ENCODE measurements at places on chromosomes 11 and 22.

GRCh38 chr11:65381716-65382032, 772 bp downstream of the SLC25A45 start:
- H3K27ac ChIP-seq = peak overlapping the region; percentile 98
- no peaks in the 10 kb centered on the region for H3K27me3 ChIP-seq
- no peaks in the 10 kb centered on the region for H3K36me3 ChIP-seq

DNA sequence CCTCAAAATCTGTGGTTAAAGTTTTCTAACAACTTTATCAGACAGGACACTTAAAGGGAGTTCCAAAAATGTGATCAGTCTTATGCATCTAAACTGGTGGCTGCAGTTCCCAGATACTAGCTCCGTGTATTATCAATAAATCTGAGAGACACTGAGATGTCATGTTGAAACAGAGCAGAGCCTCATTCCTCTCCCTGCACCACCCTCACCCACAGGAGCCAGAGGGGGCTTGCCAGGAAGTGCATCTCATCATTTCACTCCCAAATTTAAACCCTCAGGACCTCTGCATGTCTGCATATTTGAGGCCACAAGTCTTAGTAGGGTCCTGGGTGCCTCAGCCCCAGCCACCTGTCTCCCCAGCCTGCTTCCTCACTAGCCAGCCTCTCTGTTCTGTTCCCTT, 167.4 kb upstream of the NTM start:
- H3K27me3 ChIP-seq = no peaks in the 10 kb centered on the region
- H3K36me3 ChIP-seq = no peaks in the 10 kb centered on the region
- no peaks in the 10 kb centered on the region for H3K4me1 ChIP-seq
- H3K4me3 ChIP-seq = no peak overlapping the region
- H3K27ac ChIP-seq = no peak overlapping the region
- no peak for DNase-seq

DNA sequence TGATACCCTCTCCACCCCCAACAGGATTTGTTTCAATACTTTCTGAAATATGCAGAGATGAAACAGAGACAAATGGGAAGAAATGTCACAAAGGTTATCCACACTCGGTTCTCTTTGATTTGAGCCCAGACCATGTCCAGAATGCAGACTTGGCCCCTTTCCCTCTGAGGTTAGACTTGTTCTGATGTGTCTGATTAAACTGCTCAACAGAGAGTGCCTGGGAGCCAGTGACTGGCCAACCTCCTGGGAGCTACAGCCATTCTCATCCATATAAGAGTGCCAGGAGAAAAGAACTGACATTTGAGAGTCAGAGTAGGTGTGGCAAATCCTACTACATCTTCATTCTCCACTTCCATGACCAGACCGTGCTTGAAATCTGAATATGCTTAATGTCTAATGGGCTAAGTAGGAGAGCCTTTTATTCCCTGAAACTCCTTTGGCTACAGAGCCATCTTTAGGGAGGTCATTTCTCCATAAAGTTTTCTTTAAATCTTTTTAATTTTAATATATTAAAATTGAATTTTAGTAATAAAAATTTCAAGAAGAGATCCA, 201.4 kb downstream of the BLID start:
- no peaks in the 10 kb centered on the region for H3K27me3 ChIP-seq
- no peak overlapping the region for H3K4me3 ChIP-seq
- DNase-seq = no peak
- no peaks in the 10 kb centered on the region for H3K4me1 ChIP-seq

DNA sequence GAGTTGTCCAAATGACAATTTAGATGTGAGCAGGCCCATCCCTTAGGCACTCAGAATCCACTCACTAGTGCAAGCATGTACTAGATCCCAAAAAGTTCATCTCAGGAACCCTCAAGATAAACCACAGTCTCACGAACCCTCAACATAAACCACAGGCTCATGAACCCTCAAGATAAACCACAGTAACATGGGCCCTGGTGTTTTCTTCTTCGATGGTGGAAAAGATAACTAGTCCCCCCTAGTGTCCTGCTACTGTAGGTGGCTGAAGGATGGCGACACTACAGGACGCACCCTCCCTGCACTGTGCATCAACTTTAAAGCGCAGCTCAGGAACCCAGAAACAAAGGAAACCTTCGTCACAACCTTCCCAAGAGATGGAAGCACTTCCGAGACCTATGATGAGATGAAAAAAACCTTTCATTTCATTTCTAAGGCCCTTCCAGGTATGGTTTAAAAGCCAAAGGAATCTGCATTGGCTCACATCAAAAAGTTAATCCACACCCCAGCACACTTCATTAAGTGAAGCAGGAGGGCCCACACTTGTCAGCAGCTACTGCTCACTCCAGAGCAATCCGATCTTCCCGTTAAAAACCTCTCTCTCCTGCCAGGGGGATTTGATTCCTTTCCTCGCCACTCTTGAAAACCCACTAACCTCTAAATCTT, 2.4 kb downstream of the LARGE1 start:
- peak overlapping the region; percentile 73 for H3K4me3 ChIP-seq
- no peaks in the 10 kb centered on the region for H3K27me3 ChIP-seq
- H3K4me1 ChIP-seq = peaks cover 12% of the 10 kb centered on the region
- H3K36me3 ChIP-seq = no peaks in the 10 kb centered on the region

- no peak for DNase-seq
- H3K27ac ChIP-seq = no peak overlapping the region
- H3K27me3 ChIP-seq = no peaks in the 10 kb centered on the region
- H3K4me1 ChIP-seq = peaks cover 85% of the 10 kb centered on the region
- no peak overlapping the region for H3K4me3 ChIP-seq
These were observed 10.6 kb upstream of the CDC42EP1 start for GRCh38 chr22:37549704-37550059.

GRCh38 chr11:1761110-1761856, 2.4 kb downstream of the CTSD start:
- no peaks in the 10 kb centered on the region for H3K27me3 ChIP-seq
- peak overlapping the region; percentile 99 for H3K4me3 ChIP-seq
- peaks cover 82% of the 10 kb centered on the region for H3K4me1 ChIP-seq

DNA sequence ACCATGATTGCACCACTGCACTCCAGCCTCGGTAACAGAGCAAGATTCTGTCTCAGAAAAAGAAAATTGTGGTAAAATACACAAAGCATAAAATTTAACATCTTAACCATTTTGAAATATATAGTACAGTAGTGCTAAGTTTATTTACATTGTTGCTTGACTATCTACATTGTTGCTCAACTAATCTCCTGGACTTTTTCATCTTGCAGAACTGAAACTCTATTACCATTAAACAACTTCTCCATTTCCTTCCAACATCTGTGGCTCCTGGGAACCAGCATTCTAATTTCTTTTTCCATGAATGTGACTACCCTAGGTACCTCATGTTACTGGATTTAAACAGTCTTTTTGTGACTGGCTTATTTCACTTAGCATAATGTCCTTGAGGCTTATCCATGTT, 13.5 kb upstream of the VWA5A start:
- no peaks in the 10 kb centered on the region for H3K36me3 ChIP-seq
- no peak for DNase-seq
- no peaks in the 10 kb centered on the region for H3K27me3 ChIP-seq
- H3K4me1 ChIP-seq = no peaks in the 10 kb centered on the region
- no peak overlapping the region for H3K27ac ChIP-seq

- no peaks in the 10 kb centered on the region for H3K27me3 ChIP-seq
- no peak for DNase-seq
- H3K4me1 ChIP-seq = no peaks in the 10 kb centered on the region
- no peak overlapping the region for H3K4me3 ChIP-seq
- no peaks in the 10 kb centered on the region for H3K36me3 ChIP-seq
- H3K27ac ChIP-seq = no peak overlapping the region
These were observed 87.0 kb downstream of the GRK3 start for GRCh38 chr22:25651332-25652085.

DNA sequence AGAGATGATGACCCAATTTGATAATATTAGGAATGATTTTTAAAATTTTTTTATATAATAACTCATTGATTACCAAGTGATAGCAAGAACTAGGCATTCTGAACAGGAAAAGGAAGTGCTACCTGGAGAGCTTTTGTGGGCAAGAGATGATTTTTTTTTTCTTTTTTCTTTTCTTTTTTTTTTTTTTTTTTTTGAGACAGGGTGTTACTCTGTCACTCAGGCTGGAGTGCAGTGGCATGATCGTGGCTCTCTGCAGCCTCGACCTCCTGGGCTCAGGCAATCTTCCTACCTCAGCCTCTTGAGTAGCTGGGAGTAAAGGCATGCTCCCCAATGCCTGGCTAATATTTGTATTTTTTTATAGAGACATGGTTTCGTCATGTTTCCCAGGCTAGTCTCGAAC, 40.4 kb downstream of the TNRC6B start:
- H3K27me3 ChIP-seq = no peaks in the 10 kb centered on the region
- no peaks in the 10 kb centered on the region for H3K36me3 ChIP-seq
- H3K4me3 ChIP-seq = no peak overlapping the region

GRCh38 chr11:1202154-1202775, 20.6 kb upstream of the MUC5B start:
- no peak for DNase-seq
- H3K27ac ChIP-seq = no peak overlapping the region
- H3K4me1 ChIP-seq = no peaks in the 10 kb centered on the region
- no peak overlapping the region for H3K4me3 ChIP-seq
- H3K36me3 ChIP-seq = no peaks in the 10 kb centered on the region

DNA sequence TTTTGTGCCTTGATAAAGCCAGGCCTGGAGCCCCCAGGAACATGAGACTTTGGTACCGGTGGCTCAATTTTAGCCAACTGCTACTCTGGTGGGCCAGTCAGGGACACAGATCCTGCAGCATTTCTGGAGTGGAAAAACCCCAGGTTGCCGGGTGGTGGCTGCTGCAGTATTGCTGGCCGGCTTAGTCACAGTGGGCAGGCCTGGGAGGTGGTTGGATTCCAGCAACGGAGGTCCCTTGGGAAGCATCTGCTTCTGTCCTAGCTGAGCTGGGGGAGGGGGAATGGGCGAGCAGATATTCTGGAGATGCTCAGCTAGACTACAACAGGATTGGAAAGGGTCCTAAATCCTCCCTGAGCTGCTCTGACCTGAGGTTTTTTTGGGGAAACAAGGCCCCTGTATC, 31.6 kb upstream of the ACCSL start:
- no peaks in the 10 kb centered on the region for H3K36me3 ChIP-seq
- no peak for DNase-seq
- no peaks in the 10 kb centered on the region for H3K27me3 ChIP-seq
- H3K27ac ChIP-seq = peak overlapping the region; percentile 1

DNA sequence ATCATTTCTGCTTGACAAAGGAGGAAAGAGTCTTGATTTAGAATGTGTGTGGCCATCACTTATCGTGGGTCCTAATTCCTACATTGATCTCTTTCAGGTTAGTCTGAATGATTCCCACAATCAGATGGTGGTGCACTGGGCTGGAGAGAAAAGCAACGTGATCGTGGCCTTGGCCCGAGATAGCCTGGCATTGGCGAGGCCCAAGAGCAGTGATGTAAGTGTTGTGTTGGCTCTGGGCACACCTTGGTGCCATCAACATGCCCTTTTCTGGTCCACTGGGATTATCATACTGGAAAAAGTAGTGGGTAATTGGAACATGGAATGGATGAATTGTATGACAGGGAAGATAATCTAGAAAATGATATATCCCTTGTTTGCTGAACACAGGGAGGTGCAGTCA, 17.1 kb upstream of the SORL1-AS1 start:
- no peak for DNase-seq
- H3K27ac ChIP-seq = no peak overlapping the region
- H3K36me3 ChIP-seq = no peaks in the 10 kb centered on the region
- peaks cover 72% of the 10 kb centered on the region for H3K4me1 ChIP-seq
- no peaks in the 10 kb centered on the region for H3K27me3 ChIP-seq

DNA sequence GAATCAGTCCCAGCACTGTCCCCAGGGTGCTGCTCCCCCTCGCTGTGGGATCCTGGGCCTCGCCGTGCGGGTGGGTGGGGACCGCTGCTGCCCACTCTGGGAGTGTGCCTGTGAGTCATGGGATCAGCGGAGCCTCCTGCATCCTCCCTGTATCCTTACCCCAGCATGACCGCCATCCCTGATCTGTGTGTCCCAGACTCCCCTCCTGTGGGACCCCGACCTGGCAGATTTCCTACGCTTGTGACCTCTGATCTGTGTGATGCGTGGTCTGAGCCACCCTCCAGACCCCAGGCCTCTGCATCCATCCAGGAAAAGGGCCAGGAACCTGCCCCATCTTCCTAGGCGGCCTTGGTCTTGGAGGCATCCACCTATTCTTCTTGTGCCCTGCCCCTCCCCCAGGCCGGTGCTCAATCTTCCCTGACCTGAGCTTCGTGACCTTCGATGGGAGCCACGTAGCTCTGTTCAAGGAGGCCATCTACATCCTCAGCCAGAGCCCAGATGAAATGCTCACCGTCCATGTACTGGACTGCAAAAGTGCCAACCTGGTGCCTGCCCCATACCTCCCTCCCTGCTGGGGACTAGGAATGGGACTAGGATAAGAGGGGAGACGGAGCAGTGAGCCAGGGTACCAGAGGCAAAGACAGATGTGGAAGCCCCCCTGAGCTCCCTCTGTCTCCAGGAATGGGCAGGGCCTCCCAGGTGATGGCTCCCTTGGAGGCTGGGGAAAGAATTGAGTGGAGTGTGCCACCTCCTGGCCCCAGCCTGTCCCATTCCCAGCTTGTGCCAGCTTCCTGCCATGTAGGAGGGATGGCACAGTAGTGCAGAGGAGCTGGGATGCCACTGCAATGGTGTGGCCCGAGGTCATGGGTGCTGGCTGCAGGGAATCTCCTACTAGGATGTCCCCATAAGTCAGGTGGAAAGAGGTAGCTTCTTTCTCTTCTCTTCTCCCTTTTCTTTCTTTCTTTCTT, 65.4 kb downstream of the OTOG start:
- no peak overlapping the region for H3K27ac ChIP-seq
- no peak for DNase-seq
- no peaks in the 10 kb centered on the region for H3K4me1 ChIP-seq

DNA sequence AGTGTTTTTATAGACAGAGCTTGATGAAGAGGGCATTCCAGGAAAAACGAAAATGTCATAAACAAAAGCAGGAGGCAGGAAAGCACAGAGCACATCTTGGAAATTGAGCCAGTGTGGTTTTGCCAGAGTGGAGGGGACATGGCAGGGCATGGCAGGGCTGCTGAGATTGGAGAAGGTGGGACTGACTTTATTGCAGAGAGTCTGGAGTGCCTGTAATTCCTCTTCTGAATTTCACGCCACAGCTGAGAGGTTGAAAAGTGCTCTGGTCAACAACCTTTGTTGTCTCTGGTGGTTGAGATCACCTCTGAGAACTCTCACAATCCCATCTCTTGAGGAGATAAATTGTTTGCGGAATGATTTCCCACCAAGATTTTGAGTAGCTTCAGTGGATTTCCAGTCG, 16.4 kb downstream of the SLC5A1 start:
- no peaks in the 10 kb centered on the region for H3K36me3 ChIP-seq
- H3K4me3 ChIP-seq = no peak overlapping the region
- H3K27ac ChIP-seq = no peak overlapping the region
- no peak for DNase-seq
- no peaks in the 10 kb centered on the region for H3K27me3 ChIP-seq

GRCh38 chr11:102773386-102773785, 7.0 kb downstream of the MMP10 start:
- no peak overlapping the region for H3K4me3 ChIP-seq
- no peak overlapping the region for H3K27ac ChIP-seq
- H3K4me1 ChIP-seq = no peaks in the 10 kb centered on the region
- no peak for DNase-seq
- H3K27me3 ChIP-seq = no peaks in the 10 kb centered on the region
- H3K36me3 ChIP-seq = no peaks in the 10 kb centered on the region

- peak overlapping the region; percentile 33 for H3K27ac ChIP-seq
- no peaks in the 10 kb centered on the region for H3K36me3 ChIP-seq
- H3K4me3 ChIP-seq = peak overlapping the region; percentile 30
- H3K27me3 ChIP-seq = no peaks in the 10 kb centered on the region
- no peak for DNase-seq
These were observed 22.1 kb upstream of the RRAS2 start for GRCh38 chr11:14380947-14381561.

GRCh38 chr22:17103351-17103750, 17.8 kb downstream of the TMEM121B start:
- H3K27me3 ChIP-seq = no peaks in the 10 kb centered on the region
- DNase-seq = no peak
- H3K4me3 ChIP-seq = no peak overlapping the region
- H3K27ac ChIP-seq = no peak overlapping the region
- peaks cover 5% of the 10 kb centered on the region for H3K4me1 ChIP-seq
